DMS79 (cell line): ENCODE measurements at places on chromosomes 13 and 19.

DNA sequence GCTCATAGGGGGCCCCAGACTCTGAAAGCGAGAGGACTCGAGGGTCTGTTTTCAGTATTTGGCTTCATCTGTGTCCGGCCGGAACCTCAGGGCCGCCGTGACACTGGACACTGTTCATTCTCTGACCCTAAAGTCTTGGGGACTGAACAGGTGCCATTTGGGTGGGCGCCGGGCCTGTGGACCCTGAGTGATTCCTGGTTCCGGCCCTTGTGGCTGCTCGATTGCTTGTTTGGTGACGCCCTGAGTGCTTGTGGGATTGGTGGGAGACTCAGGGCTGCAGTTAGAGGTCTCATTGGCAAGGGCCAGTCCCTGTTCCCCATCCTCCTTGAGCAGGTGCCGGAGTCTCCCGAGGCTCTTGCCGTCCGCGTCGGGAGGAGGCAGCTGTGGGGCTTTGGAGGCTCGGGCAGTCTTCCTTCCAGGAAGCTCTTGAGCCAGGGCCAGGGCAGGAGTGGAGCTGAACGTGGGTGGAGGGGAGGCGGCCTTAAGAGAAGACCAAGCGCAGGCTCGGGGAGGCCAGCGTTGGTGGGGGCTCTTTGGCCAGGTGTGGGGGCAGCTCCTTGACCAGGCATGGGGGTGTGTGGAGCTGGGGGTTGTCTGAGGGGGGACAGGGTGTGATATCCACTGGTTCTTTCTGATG, 4.7 kb downstream of the PTBP1 start:
- no peak for DNase-seq

DNA sequence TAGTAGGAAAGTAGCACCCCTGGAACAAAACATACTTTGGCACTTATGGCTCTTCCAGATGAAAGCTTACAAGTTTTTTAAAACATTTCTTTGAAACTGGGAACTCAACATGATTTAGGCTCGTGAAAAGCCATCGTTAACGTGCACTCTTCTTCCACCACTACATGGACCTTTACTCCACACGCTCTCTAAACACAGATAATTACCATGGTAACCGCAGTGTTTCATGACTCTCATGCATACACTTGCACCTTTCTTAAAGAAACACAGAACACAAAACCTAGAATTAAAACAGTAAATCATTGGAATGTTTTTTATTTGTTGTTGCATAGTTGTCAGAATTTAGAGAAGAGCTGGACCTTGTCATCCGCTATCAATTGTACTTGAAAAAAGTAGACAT, 154.3 kb downstream of the FGF9 start:
- DNase-seq, result no peak

DNA sequence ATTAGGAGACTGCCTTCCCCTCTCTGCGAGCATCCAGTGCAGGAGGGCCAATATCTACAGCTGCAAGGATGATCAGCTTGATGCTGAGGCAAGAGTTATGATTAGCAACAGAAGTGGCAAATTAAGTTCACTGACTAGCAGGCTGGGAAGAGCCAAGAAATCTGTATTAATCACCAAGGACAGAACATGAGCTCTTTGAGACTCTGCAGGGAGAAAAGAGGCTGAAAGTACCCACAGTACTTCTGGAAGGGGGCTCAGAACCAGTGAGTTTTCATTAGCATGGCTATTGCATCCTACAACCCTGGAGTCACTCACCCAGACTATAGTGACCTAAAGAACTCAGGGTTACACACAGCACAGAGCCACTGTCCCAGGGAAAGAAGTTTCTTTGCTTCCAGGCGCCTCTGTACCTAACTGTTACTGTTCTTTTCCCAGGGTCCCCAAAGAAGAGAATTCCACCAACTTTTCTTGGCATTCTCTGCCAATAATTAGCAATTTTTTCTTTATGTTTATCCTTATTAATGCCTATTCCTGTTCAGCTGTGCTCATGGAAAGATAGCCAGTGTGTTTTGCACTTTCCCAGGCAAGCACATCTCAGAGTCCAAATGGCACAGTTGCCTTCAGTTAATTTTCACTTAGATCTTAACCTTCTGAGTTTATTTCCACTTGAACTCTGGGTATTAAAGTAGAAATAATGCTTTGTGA, 25.8 kb upstream of the MEDAG start:
- DNase-seq, result no peak

- no peak for DNase-seq
Observed at GRCh38 chr19:12482509-12482886, 2.1 kb downstream of the ZNF709 start.

DNA sequence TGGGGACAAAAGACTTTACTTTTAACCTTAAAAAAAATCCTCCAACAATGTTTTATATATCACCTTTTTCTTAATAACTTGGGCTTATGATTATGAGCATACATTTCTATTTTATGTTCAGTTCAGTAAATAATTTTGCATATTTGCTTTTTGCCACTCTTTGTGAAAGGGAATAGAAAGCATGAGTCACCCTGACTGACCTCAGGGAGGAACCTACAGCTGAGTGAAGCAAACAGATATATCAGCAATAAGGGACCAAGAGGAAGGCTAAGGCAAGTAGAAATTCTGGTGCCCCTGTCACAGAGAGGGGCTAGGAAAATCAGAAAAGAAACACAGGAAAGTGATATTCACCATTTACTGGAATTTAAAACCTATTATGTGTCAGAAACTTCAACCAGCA, 37.2 kb upstream of the SOHLH2 start:
- DNase-seq, result no peak

DNA sequence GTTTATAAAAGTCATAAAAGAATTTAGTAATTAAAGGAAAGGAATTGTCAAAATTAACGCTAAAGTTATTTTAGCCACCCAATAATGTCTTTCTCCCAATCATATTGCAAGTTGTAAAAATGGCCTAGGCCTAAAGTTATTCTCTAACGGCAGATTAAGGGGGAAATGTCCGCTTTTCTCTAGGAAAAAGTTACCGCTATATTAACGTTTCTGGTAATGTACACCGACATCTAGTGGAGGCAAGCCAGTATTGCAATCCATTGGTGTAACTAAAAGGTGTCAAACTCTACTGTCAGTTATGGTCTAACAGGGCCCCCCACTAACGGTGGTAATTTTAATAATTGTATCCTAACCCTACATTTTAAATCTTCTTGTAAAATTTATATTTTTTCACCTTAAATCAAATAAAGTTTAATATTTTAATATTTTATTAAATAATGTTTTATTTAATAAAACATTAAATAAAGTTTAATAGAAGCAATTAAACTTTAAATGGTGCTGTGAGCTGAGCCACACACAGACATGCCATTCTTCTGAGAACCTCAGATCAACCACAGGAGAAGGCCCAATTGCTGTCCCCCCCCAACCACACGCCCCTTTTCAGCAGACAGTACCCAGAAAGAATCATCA, 35.9 kb upstream of the ZSCAN5A start:
- DNase-seq, result no peak

DNA sequence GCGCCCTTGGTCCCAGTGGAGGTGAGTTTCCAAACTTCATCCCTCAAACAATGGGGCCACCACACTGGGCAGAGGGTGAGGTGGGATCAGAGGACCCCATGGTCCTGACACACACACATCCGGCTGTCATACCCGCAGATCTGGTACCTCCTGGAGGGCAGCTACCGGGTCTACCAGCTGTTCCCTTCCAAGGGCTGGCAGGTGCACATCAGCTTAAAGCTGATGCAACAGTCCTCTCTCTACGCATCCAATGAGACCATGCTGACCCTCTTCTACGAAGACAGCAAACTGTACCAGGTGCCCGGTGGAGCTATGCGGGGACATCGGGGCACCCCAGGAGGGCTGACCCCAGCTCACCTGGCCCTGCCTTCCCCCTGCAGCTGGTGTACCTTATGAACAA, 14.0 kb upstream of the PSMD8 start:
- DNase-seq, result no peak

GRCh38 chr19:33746159-33746558, 50.5 kb upstream of the KCTD15 start:
- DNase-seq, result no peak

DNA sequence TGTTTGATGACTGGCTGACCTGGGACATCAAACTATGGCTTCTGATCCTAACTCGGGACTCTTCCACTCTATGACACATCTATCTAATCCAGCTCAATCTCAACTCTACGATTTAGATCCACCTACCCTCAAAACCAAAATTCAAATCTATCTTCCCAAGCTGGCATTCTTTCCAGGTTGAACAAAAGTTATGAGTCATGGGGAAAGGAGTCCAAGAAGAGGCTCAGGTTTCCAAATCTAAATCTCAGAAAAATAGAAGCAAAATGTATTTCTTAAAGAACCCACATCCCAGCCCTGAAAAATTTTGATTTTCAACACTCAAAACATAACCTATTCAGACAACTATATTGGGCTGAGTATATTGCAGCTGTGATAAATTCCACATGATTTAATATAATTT, 143.9 kb upstream of the IPO5 start:
- no peak for DNase-seq

DNA sequence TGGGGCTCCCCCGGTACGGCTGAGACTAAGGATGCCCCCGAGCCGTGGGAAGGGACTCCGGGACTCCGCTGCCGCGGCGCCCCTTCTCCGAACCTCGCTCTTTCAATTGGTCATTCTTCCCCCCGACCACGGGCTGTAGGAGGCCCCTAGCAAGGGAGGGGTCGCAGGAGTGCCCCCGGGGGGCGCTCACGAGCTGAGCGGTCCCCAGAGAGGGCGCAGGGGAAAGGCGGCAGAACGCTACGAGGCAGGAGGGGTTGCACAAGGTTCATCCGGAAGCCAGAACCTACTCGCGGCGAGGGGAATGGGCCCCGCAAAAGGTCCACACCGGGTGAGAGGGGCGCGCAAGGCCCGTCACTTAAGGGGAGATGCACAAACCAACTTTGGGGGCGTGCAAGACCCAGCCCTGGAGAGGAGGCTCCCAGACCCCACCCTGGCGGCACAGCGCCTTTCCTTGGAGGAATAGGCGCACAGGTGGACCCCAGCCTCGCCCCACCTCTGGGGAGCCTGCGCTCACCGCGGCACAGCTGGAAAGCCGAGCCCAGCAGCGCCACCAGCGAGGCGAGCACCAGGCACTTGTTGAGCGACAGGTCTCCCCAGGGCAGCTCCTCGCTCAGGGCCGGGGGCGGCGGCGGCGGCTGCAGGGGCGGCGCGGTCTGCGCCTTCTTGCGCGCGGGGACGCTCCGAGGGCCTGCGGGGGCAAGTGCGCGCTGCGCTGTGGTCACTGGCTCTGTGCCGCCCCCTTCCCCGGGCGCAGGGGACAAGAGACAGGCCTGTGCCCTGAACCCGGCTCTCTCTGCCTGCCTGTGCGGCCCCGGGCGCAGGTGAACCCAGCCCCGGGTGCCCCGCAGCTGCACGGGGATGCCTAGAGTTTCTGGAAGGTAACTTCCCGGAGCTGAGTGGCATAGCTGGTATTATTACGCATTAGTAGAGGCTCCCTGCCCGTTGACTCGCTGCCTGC, 2.8 kb downstream of the JSRP1 start:
- no peak for DNase-seq

DNA sequence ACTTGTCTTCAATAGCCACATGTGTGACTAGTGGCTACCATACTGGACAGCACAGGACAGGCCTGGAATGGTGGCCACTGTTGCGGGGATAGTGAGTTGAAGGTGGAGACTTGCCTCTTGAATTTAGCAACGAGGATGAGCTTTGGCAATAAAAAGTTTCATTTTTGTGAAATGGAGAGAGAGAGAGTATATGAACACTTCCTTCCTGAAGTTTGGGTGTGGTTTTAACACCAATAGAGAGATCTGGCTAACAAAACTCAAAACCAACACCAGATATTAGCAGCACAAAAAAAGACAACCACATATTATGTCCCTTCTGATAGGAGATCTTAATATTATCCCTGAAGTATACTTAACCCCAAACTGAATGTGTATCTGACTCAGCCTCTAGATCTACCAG, 6.3 kb upstream of the LRFN3 start:
- DNase-seq, result no peak

GRCh38 chr19:46489445-46490272, 6.0 kb downstream of the PNMA8B start:
- no peak for DNase-seq

GRCh38 chr13:87042946-87043345, 628.2 kb upstream of the SLITRK5 start:
- DNase-seq, result no peak

GRCh38 chr13:80083853-80084676, 256.9 kb downstream of the SPRY2 start:
- DNase-seq, result no peak

DNA sequence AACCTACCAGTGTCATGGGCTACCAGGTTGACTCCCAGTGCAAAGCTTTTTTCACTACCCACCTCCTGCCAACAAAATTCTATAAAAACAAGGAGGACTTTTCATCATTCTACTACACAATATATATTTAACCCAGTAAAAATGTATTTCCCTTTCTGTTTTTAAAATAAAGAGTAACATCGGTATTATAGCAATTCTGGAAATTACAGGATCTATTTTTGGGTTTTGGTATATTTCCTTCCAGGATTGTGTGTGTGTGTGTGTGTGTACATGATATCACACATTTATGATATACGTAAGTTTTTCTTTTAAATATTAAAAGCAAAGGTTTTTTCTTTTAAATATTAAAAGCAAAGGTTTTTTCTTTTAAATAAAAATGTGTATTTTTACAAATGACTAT, 6.0 kb upstream of the UBL3 start:
- no peak for DNase-seq

GRCh38 chr13:50306156-50306555, 290.9 kb downstream of the KCNRG start:
- no peak for DNase-seq

- no peak for DNase-seq
Observed at GRCh38 chr19:41377977-41378709, 1.8 kb downstream of the TMEM91 start.

DNA sequence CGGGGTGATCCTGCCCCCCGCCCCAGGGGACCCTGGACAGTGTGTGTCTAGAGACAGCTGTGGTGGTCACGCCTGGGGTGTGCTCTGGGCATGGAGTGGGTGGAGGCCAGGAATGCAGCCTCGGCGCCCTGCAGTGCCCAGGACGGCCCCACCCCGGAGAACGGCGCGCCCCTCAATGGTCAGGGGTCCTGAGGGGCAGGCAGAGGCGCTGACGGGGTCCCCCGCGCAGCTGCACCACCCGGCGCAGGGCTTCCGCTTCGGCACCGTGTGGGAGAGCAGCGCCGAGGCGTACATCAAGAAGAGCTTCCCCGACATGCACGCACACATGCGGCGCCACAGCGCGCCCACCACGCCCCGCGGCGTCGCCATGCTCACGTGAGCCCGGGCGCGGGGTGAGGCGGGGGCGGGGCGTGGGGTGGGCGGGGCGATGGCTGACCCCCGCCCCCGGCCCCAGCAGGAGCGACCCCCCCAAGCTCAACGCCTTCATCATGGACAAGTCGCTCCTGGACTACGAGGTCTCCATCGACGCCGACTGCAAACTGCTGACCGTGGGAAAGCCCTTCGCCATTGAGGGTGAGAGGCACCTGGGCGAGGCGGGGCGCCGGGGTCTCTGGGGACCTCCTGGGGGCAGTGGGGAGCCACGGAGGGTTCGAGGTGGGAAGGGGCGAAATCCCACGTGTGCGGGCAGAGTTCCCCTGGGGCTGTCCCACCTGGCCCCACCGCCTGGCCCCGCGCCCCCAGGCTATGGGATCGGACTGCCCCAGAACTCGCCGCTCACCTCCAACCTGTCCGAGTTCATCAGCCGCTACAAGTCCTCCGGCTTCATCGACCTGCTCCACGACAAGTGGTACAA, 7.4 kb downstream of the GRIN3B start:
- no peak for DNase-seq
